ENCODE measurements at places on chromosomes 4 and X.

- DNase-seq = peak; percentile 60
Observed at GRCh38 chr4:124713185-124713592, 657 bp upstream of the ANKRD50 start.

- DNase-seq = no peak
Observed at GRCh38 chr4:114423582-114423981, 175.0 kb upstream of the UGT8 start.

DNA sequence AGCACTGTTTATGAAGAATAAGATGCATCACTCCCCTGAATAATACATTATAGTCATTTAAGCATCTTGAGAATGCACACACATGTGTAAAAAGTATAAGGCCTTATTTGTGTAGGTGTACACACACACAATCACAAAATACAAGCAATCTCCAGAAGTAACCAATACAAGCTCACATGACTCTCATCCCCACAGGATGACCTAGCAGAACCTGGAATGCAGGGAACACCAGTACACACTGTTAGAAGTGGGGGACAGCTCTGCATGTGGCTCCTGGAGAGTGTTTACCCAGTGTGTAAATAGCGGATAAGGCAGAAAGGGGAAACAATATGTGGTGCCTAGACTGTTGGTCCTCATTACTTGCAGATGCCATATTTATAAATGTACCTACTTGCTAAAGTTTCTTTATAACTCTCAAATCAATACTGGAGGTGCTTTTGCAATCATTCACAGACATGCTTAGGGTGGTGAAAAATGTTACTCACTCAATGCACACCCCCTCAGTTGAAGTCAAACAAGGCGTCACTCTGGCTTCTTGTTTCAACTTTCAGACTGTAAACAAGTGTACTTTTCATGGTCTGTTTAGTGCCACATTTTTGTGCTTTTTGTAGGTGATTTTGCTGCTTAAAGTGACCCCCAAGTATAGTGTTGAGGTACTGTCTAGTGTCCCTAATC, 73.1 kb downstream of the MAGEB17 start:
- no peak for DNase-seq

GRCh38 chr4:40934676-40935075, 184.9 kb downstream of the NSUN7 start:
- DNase-seq = no peak

- no peak for DNase-seq
Observed at GRCh38 chrX:148647651-148648050, 147.2 kb downstream of the AFF2 start.

Data from neural crest cell (in vitro differentiated cells).